Smooth muscle cell of the umbilical artery (primary cell): ENCODE measurements at places on chromosomes 4 and X. TPM values are rescaled to one million over a fixed set of nuclear protein-coding genes. Genes with fewer than 3 reads are reported as not detected.

Gene TRAM1L1
- total RNA-seq = 3.3 and 3.6 TPM in 2 replicates

Gene NR3C2
- total RNA-seq = 1.8 TPM in 2 replicates

Gene UGT2B15
- total RNA-seq = not detected in 2 replicates

Gene IBSP
- total RNA-seq = not detected in 2 replicates

Gene MAGEB6B
- total RNA-seq = not detected in 2 replicates

Gene RAB40A
- 0.14 and 0.30 TPM in 2 replicates for total RNA-seq

Gene ZNF718
- 3.0 and 6.0 TPM in 2 replicates for total RNA-seq

Gene CENPE
- 2.1 and 16.6 TPM in 2 replicates for total RNA-seq
